ENCODE measurements at places on chromosomes 2 and 18.

GRCh38 chr18:11286431-11286830 lies 137.1 kb upstream of the PIEZO2 start:
- DNase-seq, result no peak

GRCh38 chr2:217092710-217093379 lies 233.0 kb upstream of the TNP1 start:
- DNase-seq, result no peak

- DNase-seq, result no peak
Measured at GRCh38 chr2:27714053-27714452, 50.4 kb downstream of the SLC4A1AP start.

- DNase-seq, result no peak
Measured at GRCh38 chr2:29583104-29583503, 338.3 kb downstream of the ALK start.

- DNase-seq, result no peak
Measured at GRCh38 chr2:122905431-122905830, 1119.7 kb upstream of the CNTNAP5 start.

GRCh38 chr18:59459369-59460071 lies 100.5 kb upstream of the LMAN1 start:
- no peak for DNase-seq

- no peak for DNase-seq
Measured at GRCh38 chr2:220006152-220006621, 378.8 kb downstream of the SLC4A3 start.

- DNase-seq, result no peak
Measured at GRCh38 chr2:118340103-118340502, 251.8 kb downstream of the INSIG2 start.

DNA sequence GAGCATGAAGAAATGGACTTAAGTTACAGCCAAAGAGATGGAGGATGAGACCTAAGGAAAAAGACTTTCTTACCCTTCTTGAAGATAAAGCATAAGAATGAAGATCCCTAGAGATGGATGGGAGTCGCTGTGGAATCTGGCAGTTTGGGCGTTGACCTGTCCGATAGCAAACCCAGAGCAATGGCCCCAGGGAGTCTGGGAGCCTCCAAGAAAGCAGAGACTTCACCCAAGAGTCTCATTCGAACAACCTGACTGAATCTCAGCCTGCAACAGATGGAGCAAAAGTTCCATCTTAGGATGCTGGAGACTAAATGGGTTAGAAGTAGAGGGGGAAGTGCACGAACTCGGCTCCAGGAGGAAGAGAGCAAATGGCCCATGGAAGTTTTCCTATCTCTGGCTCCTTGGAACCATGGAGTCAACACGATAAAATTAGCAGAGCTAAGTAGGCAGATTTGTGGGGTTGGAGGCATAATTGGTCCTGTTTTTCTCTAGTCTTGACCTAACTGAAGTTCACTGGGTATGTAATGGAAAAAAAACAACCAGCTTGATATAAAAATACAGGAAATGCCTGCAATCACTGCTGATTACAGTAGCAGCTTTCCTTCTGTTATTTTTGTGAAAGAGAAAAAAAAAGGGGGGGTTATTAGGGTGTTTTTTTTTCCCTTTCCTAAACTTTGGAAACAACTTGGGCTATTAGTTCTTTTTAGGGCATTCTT lies 178.4 kb upstream of the EPAS1 start:
- DNase-seq, result no peak

GRCh38 chr2:174395969-174396630 lies 570 bp downstream of the SCRN3 start:
- DNase-seq, result no peak

GRCh38 chr2:13481201-13481600 lies 764.5 kb downstream of the TRIB2 start:
- DNase-seq, result no peak

GRCh38 chr2:205148755-205149154 lies 533.5 kb upstream of the NRP2 start:
- no peak for DNase-seq

DNA sequence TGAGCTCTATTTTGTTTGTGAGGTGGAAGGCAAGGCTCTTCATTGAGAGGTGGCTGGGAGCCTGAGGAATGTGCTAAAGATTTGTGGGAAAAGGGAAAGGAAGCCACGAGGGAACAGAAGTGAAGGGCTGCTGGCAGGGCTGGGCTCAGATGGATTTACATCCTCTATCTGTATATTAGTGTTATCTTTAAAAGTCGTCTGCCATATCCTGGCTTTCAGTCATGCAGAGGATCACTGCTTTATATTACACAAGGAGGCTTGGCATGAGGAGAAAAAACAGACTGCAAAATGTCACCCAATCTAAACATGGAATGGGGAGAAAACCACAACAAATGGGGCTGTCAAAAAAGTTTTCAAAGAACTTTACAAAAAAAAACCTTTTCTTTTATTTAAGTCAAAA lies 434.4 kb downstream of the HRH4 start:
- no peak for DNase-seq

GRCh38 chr18:9578306-9578705 lies 36.1 kb downstream of the PPP4R1 start:
- DNase-seq, result no peak

DNA sequence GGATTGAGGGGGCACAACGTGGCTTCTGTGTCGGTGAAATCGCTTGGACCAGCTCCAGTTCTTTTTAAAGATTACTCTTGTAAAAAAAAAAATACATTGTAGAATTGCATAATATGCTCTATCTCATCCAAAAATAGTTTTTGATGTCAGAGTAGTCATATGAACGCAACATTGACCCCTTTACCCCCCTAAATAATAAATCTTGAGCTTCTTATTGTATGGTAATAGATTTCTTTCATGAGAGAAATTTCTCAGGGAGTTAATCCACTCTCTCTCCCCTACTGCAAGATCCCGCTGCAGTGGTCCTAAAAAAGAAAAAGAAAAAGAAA lies 50.2 kb upstream of the PAIP2B start:
- DNase-seq, result no peak

- peak; percentile 25 for DNase-seq
Measured at GRCh38 chr18:7566567-7567473, at the start of gene PTPRM. Gene PTPRM, plus strand, starts transcription at chr18:7567316. Its CDS starts 503 bp downstream, at chr18:7567819.

- DNase-seq, result no peak
Measured at GRCh38 chr2:9179572-9180201, 26.9 kb upstream of the ASAP2 start.

- DNase-seq, result no peak
Measured at GRCh38 chr2:222284466-222284865, 14.3 kb downstream of the PAX3 start.

DNA sequence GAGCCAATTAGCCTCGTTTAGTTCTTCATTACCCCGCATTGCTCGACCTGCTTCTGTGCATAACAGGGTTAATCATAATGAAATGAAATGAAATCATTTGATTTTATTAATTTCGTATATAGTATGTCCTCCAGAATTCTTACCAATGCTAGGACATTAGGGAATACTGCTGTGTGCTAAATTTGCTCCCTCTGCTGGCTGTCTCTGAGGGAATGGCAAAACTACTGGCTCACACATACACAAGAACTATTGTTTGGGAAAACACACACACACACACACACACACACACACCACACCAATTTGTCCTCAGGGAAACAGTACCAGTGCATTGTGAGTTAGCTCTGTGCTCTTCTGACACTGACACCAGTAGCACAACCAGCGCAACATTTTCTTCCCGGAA lies 273.3 kb upstream of the TCF4 start:
- no peak for DNase-seq

DNA sequence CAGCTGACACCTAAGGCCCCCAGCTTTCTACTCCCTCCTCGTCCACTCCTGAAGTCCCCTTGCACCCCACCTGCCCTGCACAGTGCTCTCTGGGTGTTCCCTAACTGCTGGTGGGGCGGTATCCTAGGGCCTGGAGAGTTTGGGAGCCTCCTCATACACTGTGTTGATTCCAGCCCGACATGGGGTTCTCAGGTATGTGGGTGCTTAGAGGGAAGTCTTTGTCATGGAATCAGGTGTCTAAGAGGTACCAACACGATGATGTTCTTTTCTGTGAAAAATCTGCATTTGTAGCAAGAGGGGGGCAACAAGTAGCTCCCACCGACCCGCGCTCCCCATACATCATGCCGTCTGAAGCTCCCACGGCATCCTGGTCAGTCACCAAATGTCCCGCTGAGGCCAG lies 96.8 kb upstream of the SMAD7 start:
- DNase-seq, result no peak

GRCh38 chr2:37641582-37642171 lies 29.8 kb downstream of the CDC42EP3 start:
- DNase-seq, result no peak

DNA sequence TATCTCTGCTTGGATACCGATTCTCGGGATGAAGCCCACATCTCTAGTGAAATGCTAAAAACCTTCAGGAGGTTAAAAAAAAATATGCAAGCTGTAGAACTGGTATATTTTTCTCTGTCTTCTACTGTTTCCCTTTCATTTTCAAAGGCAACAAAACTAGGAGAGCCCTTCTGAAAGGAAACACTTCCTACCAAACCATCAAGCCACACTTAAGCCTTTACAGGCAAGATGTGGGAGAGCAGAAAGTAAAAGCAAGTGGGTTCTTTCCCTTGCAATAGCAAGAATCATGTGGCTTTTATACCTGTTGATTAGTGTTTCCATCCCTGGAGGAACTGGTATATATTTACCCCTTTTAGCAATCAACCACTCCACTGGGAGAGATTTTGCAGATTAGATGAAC lies 147.9 kb upstream of the ACAA2 start:
- no peak for DNase-seq

GRCh38 chr2:36163520-36164254 lies 191.9 kb upstream of the CRIM1 start:
- no peak for DNase-seq

GRCh38 chr2:42835577-42836371 lies 43.4 kb upstream of the HAAO start:
- DNase-seq, result no peak

DNA sequence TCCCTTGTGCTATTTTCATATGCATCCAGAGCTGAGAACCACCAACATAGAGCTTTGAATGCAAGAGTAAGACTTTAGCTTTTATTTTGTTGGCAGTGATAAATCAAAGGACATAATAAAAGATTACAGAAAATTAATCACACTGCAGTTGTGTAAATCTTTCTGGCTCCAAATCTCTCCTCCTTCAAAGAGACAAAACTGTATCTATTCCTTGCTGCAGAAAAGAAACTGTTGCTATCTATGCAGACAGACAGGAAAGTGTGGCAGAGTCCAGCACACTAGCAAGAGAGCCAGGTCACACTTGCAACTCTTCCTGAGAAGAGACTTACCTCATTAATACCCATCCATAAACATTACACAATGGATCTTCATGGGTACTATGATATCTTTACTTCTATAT lies 57.5 kb downstream of the DTNB start:
- no peak for DNase-seq

- no peak for DNase-seq
Measured at GRCh38 chr2:112195950-112196349, 57.8 kb downstream of the FBLN7 start.

DNA sequence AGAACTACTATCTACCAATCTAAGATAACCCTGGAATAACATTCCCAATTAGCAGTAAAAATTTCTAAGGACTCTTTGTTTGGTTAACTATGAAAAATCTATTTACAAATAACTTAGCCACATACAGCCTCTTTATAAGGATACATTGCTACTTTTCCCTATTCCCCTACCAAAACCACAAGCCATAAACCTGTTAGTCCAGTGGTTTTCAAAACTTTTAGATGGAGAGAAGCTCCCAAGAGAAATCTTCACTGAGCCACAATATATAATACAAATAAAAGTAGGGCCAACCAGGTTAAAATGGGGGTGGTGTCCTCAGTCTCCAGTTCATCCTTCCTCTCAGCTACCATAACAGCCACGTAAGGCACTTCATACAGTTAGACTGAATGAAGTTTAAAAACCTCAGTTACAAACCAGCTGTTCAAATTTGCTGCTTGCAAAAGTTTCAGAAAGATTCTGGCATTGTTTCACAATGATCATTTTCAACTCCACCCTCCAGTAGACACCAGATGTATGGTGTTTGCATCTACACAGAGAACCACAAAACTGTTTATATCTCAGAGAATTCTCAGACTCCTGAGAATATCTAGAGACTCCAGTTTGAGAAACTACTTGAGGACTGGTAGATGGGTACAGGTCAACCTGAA lies 26.0 kb downstream of the SOS1 start:
- no peak for DNase-seq

DNA sequence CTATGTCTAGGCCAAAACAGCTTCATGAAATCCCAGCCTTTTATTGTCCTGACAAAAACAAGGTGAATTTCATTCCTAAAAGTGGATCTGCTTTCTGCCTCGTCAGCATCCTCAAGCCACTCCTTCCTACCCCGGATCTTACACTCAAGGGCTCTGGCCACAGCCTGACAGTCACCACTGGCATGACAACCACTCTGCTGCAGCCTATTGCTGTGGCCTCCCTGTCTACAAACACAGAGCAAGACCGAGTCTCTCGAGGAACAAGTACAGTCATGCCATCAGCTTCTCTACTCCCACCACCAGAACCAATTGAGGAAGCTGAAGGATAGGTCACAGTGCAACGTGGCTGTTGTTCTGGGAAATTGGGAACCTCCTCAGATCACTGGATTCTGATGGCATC lies 106.1 kb downstream of the ICA1L start:
- DNase-seq, result no peak

DNA sequence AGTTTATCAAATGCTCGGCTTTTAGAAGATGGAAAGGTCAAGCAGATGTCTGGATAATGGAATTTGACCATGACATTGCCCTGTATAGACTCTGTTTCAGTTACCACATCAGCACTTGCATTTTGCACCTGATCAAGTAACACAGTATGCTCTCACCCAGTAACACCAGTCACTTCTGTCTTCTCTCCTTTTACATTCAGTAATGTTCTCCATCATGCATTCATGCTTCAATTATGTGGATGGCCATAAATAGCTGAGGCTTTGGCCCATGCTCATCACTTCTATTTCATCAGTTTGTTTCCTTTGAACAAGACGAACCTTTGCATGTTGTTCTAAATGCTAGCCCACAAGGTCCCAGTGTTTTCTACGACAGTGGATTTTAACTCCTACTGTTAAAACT lies 322.9 kb upstream of the ACVR2A start:
- DNase-seq, result no peak

DNA sequence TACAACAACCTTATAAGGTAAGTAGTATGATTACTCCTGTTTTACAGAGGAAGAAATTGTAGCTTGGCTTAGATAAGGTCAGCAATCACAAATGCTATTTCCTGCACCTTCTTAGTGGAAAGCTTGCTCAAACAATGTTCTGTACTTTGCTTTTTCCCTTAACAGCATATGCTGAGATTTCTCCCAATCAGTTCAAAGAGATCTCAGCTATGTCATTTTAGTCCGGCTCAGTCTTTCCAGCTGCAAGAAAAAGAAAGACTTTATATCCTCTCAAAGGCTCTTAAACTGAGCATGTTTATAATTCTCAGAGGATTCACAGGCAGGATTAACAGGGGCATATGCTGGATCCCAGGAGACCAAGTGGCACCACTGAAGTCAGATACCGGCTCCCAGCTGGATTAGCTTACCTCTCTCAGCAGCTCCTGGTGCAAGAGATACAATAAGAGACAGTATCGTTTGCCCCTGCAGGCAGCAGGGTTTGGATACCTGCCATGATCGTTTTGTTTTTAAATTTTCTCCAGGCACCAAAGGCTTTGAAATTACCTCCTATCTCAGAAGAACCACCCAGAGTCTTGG lies 29.5 kb downstream of the KIAA2012 start:
- no peak for DNase-seq
